Left lung (tissue), 14 donors: ENCODE measurements at places on chromosomes 2 and 18. TPM values are rescaled to one million over a fixed set of nuclear protein-coding genes. Genes with fewer than 3 reads are reported as not detected.

GRCh38 chr18:50104421-50104820, 90.5 kb downstream of the MYO5B start:
- no peak for DNase-seq
- no peak overlapping the region for H3K27ac ChIP-seq
- no peaks in the 10 kb centered on the region for H3K4me1 ChIP-seq
- H3K27me3 ChIP-seq: no peaks in the 10 kb centered on the region
- no peaks in the 10 kb centered on the region for H3K36me3 ChIP-seq

Gene DOCK10
- 47.4 TPM for total RNA-seq

- no peak for DNase-seq
- H3K27me3 ChIP-seq: no peaks in the 10 kb centered on the region
- H3K27ac ChIP-seq: no peak overlapping the region
These were observed 29.2 kb downstream of the ANKRD44 start for GRCh38 chr2:197281421-197281820.

DNA sequence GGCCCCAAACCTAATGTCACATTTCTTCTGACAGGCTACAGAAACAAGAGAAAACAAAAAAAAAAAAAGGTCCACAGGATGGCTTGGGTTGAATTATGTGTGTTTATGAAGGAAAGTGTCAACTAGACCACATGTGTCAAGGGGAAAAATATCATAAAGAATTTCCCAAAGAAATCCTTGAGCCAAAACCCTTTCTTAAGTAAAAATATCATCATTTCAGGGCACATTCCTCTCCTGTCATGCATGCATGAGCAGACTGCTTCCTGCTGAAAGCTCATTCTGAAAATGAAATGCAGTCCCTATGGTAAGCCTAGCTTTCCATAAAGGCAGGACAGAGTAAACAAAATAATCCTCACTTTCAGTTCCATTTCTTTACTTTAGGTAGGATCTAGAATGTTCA, 85.7 kb upstream of the RBBP8 start:
- H3K4me3 ChIP-seq: no peak overlapping the region
- no peak overlapping the region for H3K27ac ChIP-seq
- no peak for DNase-seq
- no peaks in the 10 kb centered on the region for H3K4me1 ChIP-seq
- H3K27me3 ChIP-seq: no peaks in the 10 kb centered on the region
- H3K36me3 ChIP-seq: no peaks in the 10 kb centered on the region

DNA sequence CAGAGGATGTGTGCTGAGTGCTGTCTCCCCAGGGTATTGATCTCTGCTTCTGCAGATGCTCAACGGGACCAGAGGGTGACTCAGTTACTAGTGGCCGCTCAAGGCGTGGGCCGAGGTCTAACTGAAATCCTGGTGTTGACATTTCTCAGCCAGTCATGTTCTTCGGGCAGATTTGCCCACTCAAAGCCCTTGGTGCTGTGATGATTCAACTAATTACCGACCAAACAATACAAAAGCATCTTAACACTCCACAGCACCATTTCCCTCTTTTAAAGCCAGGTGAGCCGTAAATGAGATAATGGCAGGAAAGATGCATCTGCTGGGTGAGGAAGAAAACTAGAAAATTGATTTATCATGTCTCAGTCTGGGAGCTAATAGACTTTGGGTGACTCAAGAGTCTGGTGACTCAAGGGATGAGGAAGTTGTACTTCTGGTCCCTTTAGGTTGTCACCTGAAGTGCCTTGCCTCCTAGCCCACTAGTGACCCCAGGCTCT, 32.7 kb upstream of the PRLH start:
- no peaks in the 10 kb centered on the region for H3K27me3 ChIP-seq
- no peak for DNase-seq
- no peak overlapping the region for H3K27ac ChIP-seq

- peaks cover 7% of the 10 kb centered on the region for H3K4me1 ChIP-seq
- no peaks in the 10 kb centered on the region for H3K27me3 ChIP-seq
- no peak for DNase-seq
- H3K4me3 ChIP-seq: no peak overlapping the region
- no peak overlapping the region for H3K27ac ChIP-seq
These were observed 50.5 kb downstream of the HNRNPLL start for GRCh38 chr2:38552259-38552658.

DNA sequence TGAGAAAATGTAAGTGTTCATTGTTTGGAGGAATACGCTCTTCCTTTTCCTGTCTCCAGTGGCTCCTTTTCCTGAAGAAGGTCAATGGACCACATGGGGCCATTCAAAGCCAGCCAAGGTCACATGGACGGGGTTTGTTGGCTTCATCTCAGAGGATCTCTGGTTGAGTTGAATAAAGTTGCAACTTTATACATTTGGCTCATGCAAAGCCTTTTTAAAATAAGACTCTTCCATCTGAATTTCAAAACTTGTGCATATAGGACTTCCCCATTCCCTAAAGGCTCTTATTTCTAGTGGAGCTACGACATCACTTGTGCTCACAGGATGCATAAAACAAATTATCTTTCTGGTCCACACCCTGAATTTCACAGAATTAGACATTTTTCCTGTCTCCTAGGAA, 235.5 kb downstream of the CMPK2 start:
- no peak for DNase-seq
- H3K27ac ChIP-seq: no peak overlapping the region
- no peaks in the 10 kb centered on the region for H3K27me3 ChIP-seq
- no peaks in the 10 kb centered on the region for H3K4me1 ChIP-seq

DNA sequence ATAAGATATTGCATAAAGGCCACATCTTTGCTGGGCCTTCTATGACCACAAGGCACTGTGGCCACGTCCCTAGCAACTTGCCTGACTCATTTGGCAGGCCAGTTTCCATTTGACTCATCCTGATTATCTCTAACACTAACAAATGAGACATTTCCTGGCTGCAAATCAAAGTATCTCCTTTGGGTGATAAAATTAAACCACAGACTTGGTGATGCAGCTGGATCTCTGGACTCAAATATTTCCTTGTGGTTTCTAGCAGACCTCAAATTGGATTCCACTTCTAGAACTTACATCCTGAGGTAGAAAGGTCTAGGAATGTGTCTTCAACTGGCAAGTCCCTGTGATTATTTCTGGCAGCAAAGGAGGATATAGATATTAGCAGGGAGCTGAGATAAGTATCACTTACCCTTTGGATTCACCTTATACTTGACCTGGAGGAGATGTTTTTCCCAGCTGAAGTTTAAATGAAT, 167.9 kb upstream of the NXPH2 start:
- no peaks in the 10 kb centered on the region for H3K4me1 ChIP-seq
- H3K4me3 ChIP-seq: no peak overlapping the region
- H3K27ac ChIP-seq: no peak overlapping the region
- no peak for DNase-seq
- no peaks in the 10 kb centered on the region for H3K27me3 ChIP-seq
- no peaks in the 10 kb centered on the region for H3K36me3 ChIP-seq

DNA sequence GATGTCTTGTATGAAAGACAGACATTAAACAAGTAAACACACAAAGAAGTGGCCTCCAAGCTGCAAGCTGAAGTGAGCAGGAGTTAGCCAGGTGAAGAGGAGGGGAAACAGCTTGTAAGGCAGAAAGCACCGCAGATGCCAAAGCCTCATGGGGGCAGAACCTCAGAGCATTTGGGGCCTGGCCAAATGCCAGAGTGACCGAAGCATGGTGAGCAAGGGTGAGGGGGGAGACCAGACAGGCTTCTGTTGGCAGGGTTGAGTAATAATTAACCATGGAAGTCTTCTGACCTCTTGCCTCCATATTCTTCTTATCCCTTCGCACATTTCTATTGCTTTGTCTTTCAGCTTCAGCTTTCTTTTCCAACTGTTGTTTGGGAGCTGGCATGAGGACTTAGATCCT, 5.6 kb downstream of the QPCT start:
- DNase-seq: peak; percentile 13
- H3K36me3 ChIP-seq: no peaks in the 10 kb centered on the region
- H3K27me3 ChIP-seq: no peaks in the 10 kb centered on the region
- H3K4me1 ChIP-seq: peaks cover 4% of the 10 kb centered on the region
- H3K4me3 ChIP-seq: no peak overlapping the region

DNA sequence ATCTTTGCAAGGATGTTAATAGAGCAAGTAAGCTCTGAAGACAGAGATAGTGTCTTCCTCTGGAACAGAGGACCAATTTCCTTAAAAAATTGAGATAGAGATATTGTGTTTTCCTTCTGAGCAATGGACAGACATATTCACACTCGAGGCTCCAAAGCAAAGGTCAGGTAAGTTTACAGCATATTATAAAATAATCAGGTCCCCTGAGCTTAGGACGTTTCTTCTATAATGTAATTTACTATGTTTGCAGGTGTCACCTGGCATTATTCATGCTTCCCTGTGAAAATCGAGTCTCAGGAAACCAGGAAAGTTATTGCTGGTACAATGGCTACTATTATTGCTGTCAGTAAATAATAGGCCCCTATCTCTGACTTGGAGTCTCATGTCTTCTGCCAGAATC, 1135.8 kb upstream of the ACVR2A start:
- no peaks in the 10 kb centered on the region for H3K4me1 ChIP-seq
- no peak overlapping the region for H3K27ac ChIP-seq
- H3K4me3 ChIP-seq: no peak overlapping the region
- no peak for DNase-seq

DNA sequence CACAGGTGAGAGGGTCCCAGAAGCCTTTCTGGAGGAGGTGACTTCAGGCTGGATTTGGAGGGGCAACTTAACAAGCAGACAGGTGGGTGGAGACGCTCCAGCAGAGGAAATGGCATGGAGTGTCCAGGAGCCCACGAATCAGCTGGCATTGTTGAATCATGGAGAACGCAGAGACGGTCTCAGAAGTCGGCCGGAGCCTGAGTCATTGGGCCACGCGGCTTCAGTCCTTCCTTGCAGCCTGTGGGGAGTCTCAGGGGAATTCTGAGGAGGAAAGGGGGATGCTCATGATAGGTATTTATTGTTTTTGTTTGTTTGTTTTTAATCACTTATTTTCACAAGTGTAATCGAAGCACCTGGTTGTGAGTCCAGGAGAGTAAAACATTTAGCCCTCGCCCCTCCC, 184.6 kb upstream of the HDAC4 start:
- no peaks in the 10 kb centered on the region for H3K27me3 ChIP-seq
- no peak overlapping the region for H3K4me3 ChIP-seq
- H3K4me1 ChIP-seq: no peaks in the 10 kb centered on the region
- no peak overlapping the region for H3K27ac ChIP-seq
- DNase-seq: peak; percentile 30

DNA sequence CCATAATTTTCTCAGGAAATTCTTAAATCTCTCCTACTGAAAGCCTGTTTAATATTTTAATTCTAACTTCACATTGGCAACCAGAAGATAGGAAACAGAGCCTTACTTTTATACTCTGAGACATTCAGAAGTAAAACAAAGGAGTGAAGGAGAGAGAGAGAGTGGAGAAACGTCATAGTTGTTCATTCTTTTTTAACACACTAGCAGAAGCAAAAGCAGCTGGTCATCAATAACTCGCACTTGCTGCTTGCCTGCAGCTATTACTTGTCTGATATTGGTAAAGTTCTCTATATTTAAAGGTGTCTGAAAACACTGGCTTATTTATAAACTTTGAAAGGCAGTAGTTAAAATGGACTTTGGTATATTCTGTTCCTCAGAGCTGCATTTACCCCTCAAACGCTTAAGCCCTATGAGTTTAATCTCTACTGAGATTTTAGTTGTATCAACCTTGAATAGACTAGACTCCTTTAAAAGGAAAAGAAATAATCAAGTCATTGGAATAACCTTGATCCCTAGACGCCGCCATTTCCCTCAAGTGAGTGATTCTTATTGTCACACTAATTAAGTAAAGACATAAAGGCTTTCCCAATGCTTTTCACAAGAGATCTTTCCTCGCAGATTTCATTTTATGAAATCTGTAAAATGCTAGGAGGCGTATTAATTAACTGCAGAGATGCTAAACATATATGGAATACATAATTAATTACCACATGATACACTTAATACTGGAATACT, 182.0 kb downstream of the PID1 start:
- no peak overlapping the region for H3K27ac ChIP-seq
- no peaks in the 10 kb centered on the region for H3K27me3 ChIP-seq
- no peaks in the 10 kb centered on the region for H3K36me3 ChIP-seq
- H3K4me1 ChIP-seq: no peaks in the 10 kb centered on the region
- no peak overlapping the region for H3K4me3 ChIP-seq
- DNase-seq: no peak

DNA sequence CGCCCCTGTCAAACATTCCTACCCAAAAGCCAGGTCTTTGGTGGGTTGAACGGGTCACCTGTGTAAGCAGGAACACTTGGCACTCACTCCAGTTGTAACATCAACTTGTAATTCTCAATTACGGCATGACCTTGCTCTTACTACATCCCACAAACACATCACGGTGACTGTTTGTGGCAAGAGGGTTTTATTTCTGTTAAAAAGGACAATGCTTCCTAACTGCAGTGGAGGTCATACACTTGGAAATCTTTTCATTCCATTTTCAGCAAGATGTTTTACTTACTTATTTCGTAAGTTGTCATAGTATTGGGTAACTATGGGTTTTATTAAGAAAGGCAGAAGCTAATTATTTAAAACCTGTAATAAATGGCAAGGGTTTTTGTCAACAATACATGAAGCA, 126.1 kb downstream of the ZNF516 start:
- no peaks in the 10 kb centered on the region for H3K36me3 ChIP-seq
- no peak overlapping the region for H3K27ac ChIP-seq
- no peaks in the 10 kb centered on the region for H3K4me1 ChIP-seq

- peak overlapping the region; percentile 13 for H3K27ac ChIP-seq
- peaks cover 27% of the 10 kb centered on the region for H3K4me1 ChIP-seq
- H3K4me3 ChIP-seq: no peak overlapping the region
- no peaks in the 10 kb centered on the region for H3K27me3 ChIP-seq
These were observed 35.7 kb upstream of the RAB1A start for GRCh38 chr2:65165558-65165957.

DNA sequence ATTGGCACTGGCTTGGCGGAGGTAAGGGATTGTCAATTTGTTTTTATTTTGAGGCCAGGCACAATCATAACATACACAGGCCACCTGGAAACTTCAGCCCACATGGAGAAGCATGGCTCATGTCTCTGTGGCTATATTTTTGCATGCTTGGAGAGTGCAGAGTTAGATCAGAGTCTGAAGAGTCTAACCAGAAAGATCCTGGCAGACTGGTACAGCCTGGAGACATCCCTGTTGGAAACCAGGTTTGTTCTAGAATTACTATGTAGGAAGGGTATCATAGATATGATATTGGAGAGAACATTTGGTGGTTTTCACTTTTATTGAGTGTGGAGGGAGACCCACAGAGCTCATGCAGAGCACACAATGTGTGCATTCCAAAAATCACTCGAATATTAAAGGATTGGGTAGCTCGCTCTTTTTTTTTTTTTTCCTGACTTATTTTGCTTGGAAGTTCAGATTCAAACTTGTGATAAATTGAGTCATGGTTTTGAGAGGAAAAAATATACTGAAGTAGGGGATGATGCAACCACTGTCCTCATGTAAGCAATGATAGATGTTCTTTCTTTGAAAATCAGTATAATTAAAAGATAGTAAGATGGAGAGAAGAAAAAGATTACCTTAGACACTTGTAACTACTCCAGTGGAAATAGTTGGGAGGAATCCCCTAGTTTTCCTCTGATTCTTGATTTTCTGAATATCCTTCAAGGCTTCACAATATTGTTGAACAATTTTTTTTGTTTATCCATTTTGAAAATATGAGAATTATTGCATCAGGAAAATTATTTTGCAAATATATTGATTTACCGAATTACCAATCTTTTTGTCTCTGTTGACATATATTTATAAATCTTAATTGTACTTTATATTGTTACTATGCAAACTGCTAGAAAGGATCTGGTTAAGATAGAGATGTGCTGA, 185.7 kb upstream of the ZEB2 start:
- H3K27ac ChIP-seq: no peak overlapping the region
- DNase-seq: no peak
- H3K27me3 ChIP-seq: no peaks in the 10 kb centered on the region
- H3K4me3 ChIP-seq: no peak overlapping the region
- no peaks in the 10 kb centered on the region for H3K36me3 ChIP-seq
- H3K4me1 ChIP-seq: peaks cover 38% of the 10 kb centered on the region

- H3K27ac ChIP-seq: no peak overlapping the region
- no peak overlapping the region for H3K4me3 ChIP-seq
- no peaks in the 10 kb centered on the region for H3K27me3 ChIP-seq
- H3K36me3 ChIP-seq: no peaks in the 10 kb centered on the region
- no peak for DNase-seq
These were observed 299.0 kb downstream of the TRIB2 start for GRCh38 chr2:13015532-13016320.
